ENCODE measurements at places on chromosomes 1 and 21. TPM values are rescaled to one million over a fixed set of nuclear protein-coding genes. Genes with fewer than 3 reads are reported as not detected.

Gene C1orf232
- polyA plus RNA-seq, result not detected

Gene ITGB2
- polyA plus RNA-seq, result 0.39 TPM

DNA sequence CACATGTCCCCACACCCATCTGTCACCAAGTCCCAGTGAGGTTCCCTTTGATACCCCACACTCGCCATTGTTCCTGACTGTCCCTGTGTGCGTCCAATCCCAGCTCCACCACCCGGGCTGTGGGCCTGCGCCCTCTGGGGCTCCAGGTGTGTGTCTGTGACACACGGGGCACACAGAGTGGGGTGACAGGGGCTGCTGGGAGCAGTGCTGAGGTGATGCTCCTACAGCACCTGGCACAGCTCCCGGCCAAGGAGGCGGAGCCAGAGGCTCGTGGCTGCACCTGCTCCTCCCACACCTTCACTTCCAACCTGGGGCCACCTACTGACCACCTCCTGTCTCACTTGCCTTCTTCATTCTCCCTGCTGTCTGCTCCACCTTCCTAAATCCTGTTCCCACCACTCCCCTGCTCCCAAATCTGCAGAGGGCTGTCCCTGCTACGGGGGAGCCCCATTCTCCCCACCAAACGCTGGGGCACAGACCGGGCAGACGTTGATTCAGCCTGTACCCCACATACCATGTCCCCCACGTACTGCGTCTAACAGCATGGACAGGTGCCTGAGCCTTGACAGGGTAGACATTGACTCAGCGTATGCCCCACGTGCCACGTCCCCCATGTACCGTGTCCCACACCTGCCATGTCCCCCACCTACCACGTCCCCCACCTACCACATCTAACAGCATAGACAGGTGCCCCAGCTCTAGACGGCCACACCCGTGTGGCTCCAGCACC is 16.4 kb downstream of the WDR4 start:
- DNase-seq, result no peak

GRCh38 chr1:13593511-13594131 is 10.0 kb downstream of the PDPN start:
- DNase-seq, result no peak

GRCh38 chr1:1730870-1731269 is 6.7 kb upstream of the CDK11A start:
- no peak for DNase-seq

GRCh38 chr1:2322581-2323211 is 68.7 kb downstream of the MORN1 start:
- no peak for DNase-seq

DNA sequence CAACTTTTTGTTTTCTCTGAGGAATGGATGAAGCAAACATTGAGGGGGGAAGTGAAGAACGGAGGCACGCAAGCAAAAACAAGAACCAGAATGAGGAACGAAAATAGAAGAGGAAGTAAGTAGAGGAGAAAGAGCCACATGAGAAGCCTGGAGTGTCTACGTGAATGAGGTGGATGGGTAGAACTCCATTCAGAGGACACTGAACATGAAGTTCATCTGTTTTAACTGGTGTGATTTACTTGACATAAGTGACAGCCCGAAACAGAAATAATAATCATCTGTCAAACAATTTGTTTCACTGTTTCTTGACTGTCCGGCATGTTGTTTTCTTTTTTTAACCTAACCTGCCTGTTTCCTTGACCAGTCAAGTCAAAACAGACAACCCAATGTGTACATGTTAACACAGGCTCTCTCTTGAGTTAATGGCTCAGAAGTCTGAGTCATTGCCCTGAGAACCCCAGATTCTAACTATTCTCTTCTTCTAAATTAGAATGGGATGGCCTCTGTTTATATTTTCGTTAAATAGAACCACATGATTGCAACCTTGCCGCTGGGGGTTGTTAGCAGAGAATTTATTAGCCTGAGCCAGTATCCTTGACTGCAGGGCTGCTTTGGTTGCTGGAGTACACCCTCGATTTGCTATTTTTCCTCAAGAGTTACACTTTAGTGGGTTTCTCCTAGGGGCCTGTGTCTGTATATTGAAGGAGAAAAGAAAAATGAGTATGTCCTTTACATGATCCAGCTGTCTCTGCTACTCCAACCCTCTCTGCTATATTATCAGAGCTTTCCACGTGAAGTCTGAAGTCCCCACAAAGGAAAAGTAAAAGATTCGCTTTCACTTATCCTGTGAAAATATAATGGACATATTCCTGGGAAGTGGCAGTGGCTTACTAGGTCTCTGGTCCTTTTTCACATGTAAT is 151.7 kb downstream of the ZC3H11B start:
- DNase-seq, result no peak

Data from endothelial cell of umbilical vein (primary cell).